LoVo (cell line): ENCODE measurements at places on chromosomes 6 and 20.

DNA sequence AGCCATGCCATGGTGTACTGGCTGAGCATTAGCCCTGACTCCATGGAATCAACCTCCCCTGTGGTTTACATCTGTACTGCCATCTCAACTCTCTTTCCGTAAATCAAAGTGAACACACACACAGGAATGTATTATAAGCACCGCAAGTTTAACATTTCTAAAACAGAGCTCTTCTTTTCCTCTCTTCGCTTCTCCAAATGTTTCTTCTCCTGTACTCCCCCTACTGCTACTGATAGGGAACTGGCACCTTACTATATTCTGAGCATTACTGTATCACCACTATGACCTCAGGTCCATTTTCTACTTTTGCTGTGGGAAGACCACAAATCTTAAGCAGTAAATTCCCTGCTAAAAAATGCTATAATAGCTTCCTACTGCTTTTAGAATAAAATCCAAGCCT, 101.2 kb downstream of the NUS1 start:
- DNase-seq, result no peak

GRCh38 chr6:25548451-25548850, 103.6 kb upstream of the SCGN start:
- DNase-seq, result no peak

DNA sequence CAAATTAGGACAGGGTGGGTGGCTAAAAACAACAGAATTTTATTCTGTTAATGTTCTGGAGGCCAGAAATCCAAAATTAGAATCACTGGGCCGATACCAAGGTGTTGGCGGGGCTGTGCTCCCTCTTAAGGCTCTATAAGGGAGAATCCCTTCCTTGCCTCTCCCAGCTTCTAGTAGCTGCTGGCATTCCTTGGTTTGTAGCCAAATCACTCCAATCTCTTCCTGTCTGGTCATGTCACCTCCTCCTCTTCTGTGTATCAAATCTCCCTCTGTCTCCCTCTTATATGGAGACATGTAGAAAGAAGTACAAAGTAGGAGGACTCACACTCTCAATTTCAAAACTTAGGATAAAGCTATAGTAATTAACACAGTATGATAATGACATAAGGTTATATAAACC, 102.9 kb upstream of the SIRPA start:
- no peak for DNase-seq

DNA sequence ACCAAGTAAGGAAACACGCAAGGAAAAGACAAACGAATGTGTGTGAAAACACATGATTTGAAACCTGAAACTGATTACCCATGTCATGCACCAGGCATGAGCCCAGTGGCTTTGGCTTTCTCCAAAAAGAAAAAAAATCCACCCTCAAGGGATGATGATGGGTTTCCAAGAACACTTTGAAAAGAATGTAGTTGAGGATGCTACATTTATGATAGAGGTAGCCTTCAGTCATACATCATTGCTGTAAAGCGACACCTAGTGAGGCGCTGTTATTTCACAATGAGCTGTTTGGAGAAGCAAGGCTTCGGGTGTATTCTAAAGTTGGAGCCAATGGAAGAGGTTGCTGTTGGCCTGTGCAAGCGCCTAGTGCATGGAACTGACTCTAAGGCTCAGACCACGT, 124.9 kb downstream of the SCML4 start:
- no peak for DNase-seq

GRCh38 chr6:162538643-162539064, 188.9 kb downstream of the PRKN start:
- DNase-seq, result no peak

DNA sequence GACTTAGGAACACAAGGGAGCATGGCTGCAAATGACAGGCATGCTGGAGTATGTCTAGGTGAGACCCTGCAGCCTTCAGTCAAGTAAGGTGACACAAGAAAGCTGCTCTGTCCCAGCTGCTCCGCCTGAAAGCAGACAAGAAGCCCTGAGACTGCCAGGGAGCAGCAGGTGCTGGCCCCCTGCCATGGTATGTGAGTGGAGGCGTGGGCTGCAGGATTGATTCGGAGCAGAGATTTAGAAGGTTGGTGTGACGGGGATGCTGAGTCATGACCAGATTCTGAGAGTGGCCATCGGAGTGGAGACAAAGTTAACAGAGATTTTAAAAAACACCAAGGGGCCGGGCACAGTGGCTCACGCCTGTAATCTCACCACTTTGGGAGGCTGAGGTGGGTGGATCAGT, 17.8 kb downstream of the LRP11 start:
- no peak for DNase-seq

- no peak for DNase-seq
Observed at GRCh38 chr20:64224351-64225170, 31.0 kb upstream of the PCMTD2 start.

- no peak for DNase-seq
Observed at GRCh38 chr6:15349379-15349778, 103.5 kb downstream of the JARID2 start.

GRCh38 chr20:62593616-62594015, 48.7 kb upstream of the SLCO4A1 start:
- DNase-seq, result no peak

DNA sequence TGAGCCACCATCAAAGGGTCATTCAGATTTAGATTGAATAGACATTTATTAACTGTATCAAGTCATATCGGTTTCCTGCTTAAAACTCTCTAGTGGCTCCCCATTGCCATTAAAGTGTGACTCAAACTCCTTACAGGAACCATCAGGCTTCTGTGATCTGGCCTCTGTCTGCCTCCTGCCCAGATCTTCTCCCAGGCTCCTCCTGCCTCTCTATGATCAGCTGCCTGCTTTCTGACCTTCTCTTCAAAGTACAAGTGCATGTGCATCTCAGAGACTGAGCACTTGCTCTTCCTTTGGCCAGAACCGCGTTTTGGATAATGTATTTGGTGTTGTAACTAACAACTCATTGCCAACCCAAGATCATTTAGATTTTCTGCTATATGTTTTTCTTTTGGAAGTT, 52.7 kb downstream of the IL20RA start:
- peak; percentile 62 for DNase-seq

GRCh38 chr6:26550250-26550993, 12.3 kb downstream of the HMGN4 start:
- DNase-seq, result no peak

DNA sequence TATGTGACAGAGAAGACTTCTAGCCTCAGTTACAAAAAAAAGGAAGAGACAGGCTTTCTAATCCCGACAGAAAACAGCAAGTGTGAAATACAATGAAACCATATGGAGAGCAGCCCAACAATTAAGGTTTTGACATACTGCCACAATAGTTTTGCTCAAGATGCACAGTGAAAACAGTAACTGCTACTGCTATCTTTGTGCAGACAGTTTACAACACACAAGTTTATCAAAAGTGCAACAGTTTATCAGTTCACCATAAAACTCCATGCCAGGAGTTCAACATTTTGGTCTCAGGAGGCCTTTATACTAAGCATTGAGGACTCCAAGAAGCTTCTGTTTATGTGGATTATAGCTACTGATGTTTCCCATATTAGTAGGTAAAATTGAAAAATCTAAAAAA, 37.6 kb downstream of the GOPC start:
- DNase-seq, result no peak

GRCh38 chr20:49882171-49882970, 33.0 kb downstream of the SPATA2 start:
- no peak for DNase-seq

- no peak for DNase-seq
Observed at GRCh38 chr20:59143326-59143725, 20.3 kb upstream of the ZNF831 start.

- DNase-seq, result no peak
Observed at GRCh38 chr6:111243095-111243494, 155.8 kb downstream of the SLC16A10 start.

GRCh38 chr20:24971376-24972101, 21.0 kb downstream of the APMAP start:
- no peak for DNase-seq

DNA sequence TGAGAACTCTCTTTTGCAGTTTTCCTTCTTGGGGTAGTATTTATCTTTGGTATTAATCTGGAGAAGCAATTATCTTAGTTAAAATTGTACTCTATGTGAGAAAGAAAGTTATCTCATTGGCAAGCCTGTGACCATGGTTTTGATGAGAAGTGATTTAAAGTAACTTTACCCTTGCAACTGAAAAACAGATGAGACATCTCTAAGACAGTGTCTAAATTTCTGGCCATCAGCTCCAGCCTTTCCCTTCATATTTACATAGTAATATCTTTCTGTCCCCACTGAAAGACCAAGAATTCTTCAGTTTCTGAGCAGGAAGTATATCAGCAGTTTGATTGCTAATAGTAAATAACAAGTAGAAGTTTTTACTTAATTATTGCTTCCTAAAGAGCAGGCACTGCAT, 386.1 kb upstream of the SYNCRIP start:
- no peak for DNase-seq

GRCh38 chr6:14001329-14002012, 76.7 kb downstream of the RNF182 start:
- peak; percentile 40 for DNase-seq

- DNase-seq, result no peak
Observed at GRCh38 chr20:36214684-36215256, 21.5 kb upstream of the AAR2 start.

GRCh38 chr6:133359256-133359655, 118.1 kb downstream of the EYA4 start:
- DNase-seq, result no peak

- no peak for DNase-seq
Observed at GRCh38 chr20:2248837-2249236, 47.0 kb upstream of the TGM3 start.

GRCh38 chr20:56762401-56762800, 133.3 kb downstream of the TFAP2C start:
- no peak for DNase-seq

DNA sequence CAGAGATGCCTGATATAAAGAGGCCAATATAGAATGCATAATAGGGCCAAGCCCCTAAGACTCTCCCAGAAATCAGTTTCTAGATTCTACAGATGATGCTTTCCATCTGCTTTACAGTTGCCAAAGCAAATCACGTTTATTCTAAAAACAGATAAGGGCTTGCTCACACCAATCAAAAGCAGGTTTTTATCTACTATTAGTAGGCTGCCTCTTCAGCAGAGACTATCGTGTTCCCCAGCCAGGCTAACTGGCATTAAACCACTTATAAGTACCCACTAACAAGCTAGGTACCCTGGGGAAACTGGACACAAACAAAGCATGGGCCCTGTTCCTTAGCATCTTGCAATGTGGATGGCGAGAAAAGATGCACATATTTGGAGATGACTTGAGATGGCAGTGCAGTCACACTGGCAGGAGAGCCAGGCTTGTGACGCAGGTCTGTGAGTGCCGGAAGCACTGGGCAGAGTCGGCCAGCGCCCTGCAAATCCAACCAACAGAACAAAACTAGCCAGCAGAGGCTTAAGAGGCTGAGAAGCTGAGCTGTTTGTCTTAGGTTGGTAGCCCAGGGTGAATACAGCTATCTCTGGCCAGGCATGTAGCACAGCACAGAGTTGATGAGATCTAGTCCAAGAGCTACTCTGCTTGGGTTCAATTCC, 73.4 kb downstream of the GFOD1 start:
- no peak for DNase-seq

GRCh38 chr20:17676942-17677341, 5.1 kb downstream of the RRBP1 start:
- no peak for DNase-seq

DNA sequence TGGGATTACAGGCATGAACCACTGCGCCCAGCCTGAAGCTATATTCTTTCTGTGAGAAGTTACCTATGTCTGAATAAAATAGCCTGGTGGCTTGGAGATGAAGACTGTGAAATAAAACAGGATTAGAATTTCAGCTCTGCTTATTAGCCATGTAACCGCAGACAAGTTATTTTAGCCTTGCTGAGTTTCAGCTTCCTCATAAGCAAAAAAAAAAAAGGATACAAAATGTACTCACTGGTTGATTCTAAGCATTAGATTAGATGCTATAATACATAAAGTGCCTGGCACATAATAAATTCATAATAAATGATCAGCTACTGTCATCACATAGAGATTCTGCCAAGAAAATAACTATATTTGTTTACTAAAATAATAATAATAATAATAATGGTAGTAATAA, 98.8 kb downstream of the EPB41L2 start:
- DNase-seq, result no peak

DNA sequence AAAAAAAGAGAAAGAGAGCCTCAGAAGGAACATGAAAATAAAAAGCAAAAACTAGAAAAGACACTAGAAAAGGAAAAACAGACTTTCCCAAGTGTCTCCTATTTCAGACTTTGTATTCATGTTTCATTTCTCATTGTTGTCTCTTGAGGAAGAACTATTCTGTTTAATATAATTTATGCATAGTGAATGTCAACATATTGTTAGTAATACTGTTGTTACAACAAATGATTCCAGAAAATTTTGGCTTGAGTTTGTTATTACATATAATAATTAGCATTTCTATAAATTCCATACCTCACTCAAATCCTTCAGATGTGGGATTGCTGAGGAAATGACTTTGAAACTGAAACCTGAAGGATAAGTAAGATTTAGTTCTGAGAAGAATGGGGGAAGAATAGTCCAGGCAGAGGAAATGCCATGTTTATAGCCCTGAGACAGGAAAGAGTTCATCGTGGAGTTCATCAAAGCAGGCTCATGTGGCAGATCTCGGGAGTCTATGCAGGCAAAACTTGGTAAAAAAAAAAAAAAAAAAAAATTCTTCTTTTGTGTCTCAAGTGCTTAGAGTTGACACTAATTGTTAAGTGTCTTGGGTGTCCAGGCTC, 53.1 kb upstream of the EIF2S2 start:
- no peak for DNase-seq

GRCh38 chr6:136318676-136319075, 29.0 kb upstream of the BCLAF1 start:
- no peak for DNase-seq

DNA sequence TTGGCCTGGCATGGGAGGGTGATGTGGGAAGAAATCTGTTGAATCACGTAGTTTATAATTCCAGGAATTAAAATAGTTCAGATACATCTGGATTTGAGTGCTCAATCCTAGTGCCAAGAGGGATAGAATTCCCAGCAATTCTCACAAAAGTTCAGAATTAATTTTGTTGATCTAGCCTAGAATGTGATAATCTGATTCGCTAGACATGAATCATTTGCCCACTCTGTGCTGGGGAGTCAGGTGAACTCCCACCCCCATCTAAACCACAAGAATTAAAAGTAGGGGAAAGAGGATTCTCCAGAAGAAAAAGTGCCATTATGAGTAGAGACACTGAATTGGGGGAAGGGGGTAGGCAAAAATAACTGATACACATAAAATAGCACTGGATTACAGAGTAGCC, 85.0 kb downstream of the LIN28B start:
- no peak for DNase-seq

- no peak for DNase-seq
Observed at GRCh38 chr6:79862126-79862525, 85.2 kb downstream of the ELOVL4 start.
